H7 (cell line): ENCODE measurements at places on chromosomes 13 and 19. TPM values are rescaled to one million over a fixed set of nuclear protein-coding genes. Genes with fewer than 3 reads are reported as not detected.
A peak's percentile ranks its signal among the peaks of the same experiment; 100 is the strongest.

FCGBP gene
- total RNA-seq, result 0.10 and 0.22 TPM in 2 replicates

C5AR1 gene
- total RNA-seq, result 0.17 TPM in 1 of 2 replicates, not detected in the other

AMER2 gene
- total RNA-seq, result 0.15 and 0.17 TPM in 2 replicates

CD37 gene
- total RNA-seq, result 0.44 TPM in 1 of 2 replicates, not detected in the other

ZNF581 gene
- total RNA-seq, result 64.7 and 67.0 TPM in 2 replicates

GRCh38 chr19:38867171-38867780, 10.8 kb downstream of the RINL start:
- DNase-seq, result no peak

DNA sequence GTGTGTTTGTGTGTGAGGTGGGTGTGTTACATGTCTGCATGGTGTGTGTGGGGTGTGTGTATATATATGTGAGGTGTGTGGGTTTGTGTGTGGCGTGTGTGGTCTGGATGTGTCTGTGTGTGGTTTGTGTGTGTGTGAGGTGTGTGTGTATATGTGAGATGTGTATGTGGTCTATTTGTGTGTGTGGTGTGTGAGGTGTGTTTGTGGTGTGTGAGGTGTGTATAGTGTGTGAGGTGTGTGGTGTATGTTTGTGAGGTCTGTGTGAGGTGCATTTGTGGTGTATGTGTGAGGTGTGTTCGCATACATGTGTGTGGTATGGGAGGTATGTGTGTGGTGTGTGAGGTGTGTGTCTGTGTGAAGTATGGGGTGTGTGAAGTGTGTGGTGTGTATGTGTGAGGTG, 12.5 kb upstream of the TNFRSF19 start:
- no peak for DNase-seq

DNA sequence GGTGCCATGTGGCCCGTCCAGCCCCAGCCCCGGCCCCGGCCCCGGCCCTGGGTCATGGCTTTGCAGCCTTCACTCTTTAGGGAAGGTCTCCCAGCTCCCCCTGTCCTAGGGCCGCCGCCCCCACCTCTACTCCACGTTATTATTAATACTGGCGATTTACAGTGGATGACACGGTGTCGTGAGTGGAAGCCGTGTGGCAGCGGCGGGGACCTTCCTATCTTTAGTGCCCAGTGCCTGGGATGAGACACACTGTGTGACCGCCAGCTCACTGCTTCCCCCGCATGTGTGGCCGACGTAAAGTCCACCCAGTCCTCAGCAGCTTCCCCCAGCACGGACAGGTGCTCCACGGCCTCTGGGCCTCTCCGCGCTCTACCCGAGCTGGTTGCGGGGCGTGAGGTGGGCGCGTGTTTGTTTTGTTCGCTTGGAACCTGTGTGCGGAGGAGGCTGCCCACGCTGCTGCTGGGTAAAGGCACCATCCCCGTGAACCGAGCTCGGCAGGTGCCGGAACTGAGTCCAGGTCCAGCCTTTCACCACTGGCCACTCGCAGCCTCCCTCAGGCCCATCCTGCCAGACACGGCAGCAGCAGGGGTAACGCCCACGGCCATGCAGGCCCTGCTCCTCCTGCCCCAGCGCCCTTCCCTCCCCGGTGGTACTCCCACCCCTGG, 70.9 kb upstream of the MCF2L start:
- no peak for DNase-seq

GRCh38 chr19:2603334-2603733, 99.2 kb downstream of the GNG7 start:
- DNase-seq, result peak; percentile 76

DNA sequence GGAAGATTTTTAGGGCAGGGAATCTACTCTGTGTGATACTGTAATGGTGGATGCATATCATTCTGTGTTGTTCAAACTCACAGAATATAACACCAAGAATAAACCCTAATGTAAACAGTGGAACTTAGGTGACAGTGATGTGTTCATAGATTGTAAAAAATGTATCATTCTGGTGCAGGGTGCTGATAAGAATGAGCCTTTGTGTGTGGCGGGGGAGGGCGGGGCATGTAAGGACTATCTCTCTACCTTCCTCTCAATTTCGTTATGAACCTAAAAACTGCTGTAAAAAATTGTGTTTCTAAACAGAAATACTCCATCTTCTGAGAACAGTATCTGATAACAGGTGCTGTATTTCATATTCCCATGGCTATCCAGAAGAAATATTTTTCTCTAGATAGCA, 35.6 kb downstream of the TNFRSF19 start:
- DNase-seq, result no peak

GRCh38 chr19:53606031-53606430, 25.8 kb upstream of the DPRX start:
- no peak for DNase-seq

DNA sequence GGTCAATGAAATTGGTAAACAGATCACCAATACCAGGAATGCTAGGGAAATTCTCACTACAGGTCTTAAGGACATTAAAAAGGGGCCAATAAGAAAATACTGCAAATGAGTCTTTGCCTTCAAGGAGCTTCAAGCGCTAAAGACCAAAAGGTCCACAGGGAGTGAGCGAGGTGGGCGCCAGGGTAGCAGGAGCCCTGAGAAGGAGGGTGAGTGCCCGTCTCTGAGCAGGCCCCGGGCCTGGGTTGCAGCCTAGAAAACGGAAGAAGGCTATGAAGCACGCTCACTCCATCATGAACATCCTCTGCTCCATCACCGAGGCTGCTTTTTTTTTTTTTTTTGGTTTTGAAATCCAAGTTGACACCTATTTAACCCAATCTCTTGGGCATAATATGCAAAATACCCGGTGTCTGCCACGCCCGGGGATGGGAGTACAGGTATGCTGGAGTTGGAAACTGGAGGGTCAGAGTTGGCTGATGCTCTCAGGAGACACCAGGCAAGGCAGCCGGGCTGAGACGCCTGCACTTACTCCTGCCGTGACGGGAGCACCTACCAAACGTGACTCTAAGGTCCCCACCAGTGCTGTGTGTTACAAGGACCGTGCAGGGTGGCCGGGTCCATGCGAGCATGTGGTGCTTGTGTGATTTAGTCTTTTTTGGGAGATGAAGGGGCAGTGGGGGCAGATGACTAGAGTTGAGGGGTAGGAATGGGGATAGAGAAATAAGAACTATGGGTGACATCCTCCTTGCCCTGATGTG, 66.9 kb downstream of the KLF2 start:
- DNase-seq, result no peak

DNA sequence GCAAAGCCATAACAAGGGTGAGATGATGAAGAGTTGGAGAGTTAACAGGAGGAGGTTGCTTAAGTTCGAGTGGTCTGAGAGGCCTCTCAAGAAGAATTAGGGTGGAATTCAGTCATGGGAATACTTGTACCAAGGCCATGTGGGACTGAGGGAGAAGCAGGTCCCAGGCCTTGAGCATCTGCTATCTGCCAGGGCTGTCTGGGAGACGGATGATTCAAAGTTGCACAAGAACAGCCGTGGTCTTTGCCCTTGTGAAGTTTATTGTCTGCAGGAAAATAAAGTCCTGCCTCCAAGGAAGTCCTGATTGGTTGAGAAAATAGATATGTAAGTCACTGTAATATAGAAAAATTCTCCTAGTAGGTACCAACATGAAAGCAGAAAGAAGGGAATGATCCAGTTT, 178.8 kb upstream of the RFC3 start:
- no peak for DNase-seq

DNA sequence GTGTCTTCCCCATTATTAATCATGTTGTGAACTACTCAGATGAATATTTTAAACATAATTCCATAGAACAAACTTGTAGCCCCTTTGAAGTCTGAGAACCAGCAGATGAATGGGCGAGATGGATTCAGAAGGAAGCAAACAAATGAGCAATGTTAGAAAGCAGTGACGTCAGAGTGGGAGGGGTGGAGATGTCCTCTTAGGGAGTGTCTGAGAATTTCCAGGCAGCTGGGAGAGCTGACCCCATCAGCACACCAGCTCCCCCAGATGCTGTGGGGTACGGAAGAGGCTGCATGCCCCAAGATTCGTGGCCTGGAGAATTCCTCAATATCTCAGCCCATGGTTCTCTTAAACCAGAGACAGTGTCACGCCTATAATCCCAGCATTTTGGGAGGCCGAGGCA, 68.6 kb downstream of the DPF1 start:
- peak; percentile 58 for DNase-seq

DNA sequence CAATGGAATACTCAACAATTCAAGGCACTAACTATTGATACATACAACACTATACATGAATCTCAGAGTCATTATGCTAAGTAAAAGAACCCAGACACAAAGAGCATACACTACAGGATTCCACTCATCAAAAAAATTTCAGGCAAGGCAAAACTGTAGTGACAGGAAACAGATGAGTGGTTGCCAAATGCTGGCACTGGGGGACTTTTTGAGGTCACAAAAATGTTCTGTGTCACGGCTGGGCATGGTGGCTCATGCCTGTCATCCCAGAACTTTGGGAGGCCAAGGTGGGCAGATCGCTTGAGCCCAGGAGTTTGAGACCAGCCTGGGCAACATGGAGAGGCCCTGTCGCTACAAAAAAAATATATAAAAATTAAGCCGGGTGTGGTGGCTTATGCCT, 129.4 kb downstream of the KL start:
- DNase-seq, result no peak

- DNase-seq, result no peak
Observed at GRCh38 chr19:39595950-39596349, 6.4 kb upstream of the LGALS13 start.
